Activated T-cell treated with anti-CD3 and anti-CD28 coated beads, Interleukin-2, amount 50 U/mL, for 72 hours (primary cell): ENCODE measurements at places on chromosomes 13 and 19. TPM values are rescaled to one million over a fixed set of nuclear protein-coding genes. Genes with fewer than 3 reads are reported as not detected.

Gene NLRP9
- not detected for total RNA-seq

Gene FDX2
- 16.3 TPM for total RNA-seq

Gene NRTN
- 2.7 TPM for total RNA-seq

DNA sequence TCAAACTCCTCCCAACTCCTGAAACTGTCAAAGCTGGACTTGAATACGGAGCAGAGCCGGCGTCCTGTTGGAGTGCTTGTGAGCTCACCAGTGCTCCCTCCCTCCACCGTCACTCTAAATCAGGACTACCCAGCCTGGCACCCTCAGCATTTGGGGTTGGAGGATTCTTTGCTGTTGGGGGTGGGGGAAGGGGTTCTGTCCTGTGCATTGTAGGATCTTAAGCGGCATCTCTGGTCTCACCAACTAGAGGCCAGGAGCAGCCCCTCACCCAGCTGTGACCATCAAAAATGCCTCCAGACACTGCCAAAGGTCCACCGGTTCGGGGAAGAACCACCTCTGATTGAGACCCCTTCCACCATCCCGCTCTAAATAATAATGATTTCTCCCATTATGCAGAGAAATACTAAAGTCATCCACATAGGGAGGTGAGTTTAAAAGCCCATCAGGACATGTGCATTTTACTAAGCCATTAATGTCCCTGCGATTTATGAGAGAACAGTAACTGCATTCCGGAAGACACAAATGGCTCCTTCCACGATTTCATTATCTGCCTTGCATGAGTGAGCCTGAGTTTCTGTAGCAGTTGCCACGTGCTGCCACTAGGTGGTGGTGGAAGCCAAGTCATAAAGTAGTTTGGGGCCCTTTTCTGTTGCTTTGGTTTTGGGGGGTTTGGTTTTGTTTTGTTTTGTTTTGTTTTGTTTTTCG lies 16.1 kb upstream of the USP29 start:
- peak; percentile 61 for DNase-seq

- DNase-seq: peak; percentile 85
These were observed 8.3 kb upstream of the CRX start for GRCh38 chr19:47813304-47813994.

DNA sequence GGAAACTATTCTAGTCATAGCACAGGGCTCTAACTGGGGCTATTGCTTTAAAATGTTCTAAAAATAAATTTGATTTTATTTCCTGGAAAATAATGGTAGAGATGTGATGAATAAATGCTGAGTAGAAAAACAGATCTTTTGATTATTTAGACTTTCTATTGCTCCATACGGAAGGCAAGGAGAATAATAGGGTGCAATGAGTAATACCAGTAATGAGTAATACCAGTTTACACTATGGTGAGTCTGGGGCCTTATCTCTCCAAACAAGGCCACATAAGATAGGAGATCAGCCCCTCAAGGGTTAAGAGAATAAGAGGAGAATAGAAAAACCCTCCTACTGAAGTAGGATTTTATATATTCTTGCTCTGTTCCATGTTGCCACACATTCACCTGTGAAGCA lies 390.4 kb downstream of the KLF5 start:
- DNase-seq: no peak

DNA sequence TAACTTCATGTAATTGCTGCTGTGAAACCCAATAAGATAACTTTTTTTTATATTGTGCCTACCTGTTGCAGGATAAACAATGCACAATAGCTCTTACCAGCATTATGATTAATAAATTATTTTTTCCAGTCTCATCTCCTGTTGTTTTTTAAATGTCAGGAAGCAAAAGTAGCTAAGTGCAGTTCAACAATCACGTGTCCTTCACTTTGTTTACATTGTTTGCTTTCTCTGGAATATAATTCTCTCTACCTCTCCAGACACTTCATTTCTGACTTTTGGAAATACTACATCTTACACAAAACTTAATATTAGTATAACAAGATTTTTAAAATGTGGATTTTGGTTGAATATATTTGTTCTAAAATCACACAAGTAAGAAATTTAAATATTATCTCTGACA lies 1359.4 kb downstream of the SLITRK1 start:
- no peak for DNase-seq

DNA sequence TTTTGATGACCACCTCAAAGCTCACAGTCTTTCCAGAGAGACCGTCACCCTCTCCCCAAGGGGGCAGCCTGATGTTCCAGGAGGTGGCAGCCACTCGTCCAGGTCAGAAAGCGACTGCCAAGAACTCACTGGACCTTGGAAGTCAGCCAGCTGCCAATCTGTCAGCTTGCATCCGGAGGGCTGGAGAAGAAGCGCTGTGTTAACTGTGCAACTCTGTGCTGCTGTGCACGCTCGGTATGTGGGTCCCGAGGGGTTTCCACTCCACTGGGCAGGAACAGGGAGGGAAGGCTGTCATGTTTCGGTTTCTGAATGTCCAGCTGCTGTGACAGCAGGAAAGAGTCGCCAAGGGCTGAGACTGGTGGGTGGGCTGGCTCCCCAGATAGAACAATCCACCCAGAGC lies 89.2 kb downstream of the CACNA1A start:
- DNase-seq: no peak

DNA sequence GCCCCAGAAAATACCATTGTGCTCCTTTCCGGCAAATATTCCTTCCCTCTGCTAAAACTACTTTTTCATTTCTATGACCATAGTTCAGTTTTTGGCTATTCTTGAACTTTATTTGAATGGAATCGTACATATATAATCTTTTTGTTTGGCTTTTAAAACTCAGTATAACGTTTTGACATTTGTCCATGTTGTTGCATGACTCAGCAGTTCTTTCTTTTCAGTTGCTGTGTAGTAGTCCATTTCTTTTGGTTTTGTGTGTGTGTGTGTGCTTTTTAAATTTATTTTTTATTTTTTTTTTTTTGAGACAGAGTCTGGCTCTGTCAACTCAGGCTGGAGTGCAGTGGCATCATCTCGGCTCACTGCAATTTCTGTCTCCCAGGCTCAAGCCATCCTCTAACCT lies 35.0 kb downstream of the ITM2B start:
- DNase-seq: no peak

GRCh38 chr13:44932171-44932849 lies 57.0 kb downstream of the NUFIP1 start:
- no peak for DNase-seq

- DNase-seq: no peak
These were observed 20.8 kb upstream of the C19orf12 start for GRCh38 chr19:29735829-29736228.

DNA sequence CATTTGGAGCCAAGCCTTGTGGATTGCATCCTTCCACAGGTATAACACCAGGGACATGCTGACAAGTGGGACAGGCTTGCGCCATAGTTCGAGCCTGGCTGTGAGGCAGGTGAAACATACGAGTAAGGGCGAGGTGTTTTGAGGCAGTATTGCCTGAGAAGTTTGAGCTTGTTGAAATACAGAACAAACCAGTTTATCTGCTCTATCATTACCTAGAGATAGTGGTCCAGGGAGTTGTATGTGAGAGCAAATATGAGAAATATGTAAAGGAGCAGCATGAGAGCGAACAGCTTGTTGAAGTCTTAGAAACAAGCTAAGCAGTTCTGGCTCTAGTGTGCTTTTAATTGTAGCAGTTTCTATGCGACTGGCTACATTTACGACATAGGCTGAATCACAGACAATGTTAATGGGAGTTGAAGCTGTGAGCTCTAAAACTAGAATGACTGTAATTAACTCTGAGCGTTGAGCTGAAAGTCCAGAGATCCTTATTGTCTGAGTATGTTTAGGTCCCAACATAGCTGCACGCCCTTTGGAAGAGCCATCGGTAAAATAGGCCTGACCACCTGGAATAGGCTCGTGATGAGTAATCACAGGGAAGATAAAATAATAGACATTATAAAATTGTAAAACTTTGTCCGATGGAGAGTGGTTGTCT lies 8.2 kb downstream of the ZNF439 start:
- DNase-seq: no peak

- no peak for DNase-seq
These were observed 13.0 kb downstream of the ZIC2 start for GRCh38 chr13:99994638-99995020.

GRCh38 chr19:3073159-3073563 lies 10.9 kb upstream of the TLE5 start:
- DNase-seq: no peak

DNA sequence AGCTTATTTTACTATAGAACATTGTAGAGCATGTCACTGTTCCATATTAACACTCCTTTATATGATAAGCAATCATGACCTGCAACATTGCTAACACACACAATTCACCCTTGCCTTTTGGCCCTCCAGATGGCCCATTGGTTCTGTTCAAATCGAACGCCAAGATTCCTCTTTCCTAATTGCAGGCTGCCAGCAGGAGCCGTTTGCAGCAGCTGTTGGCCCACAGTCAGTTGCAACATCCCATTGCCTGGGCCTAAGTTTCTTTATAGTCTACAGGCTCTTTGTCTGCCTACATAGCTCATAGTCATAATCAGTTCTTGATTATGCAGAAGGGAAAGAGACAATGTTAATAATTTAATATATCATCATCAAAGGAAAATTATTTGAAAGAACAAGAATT lies 37.6 kb downstream of the KCTD12 start:
- DNase-seq: no peak

GRCh38 chr19:41248895-41249294 lies 15.3 kb upstream of the HNRNPUL1 start:
- no peak for DNase-seq

DNA sequence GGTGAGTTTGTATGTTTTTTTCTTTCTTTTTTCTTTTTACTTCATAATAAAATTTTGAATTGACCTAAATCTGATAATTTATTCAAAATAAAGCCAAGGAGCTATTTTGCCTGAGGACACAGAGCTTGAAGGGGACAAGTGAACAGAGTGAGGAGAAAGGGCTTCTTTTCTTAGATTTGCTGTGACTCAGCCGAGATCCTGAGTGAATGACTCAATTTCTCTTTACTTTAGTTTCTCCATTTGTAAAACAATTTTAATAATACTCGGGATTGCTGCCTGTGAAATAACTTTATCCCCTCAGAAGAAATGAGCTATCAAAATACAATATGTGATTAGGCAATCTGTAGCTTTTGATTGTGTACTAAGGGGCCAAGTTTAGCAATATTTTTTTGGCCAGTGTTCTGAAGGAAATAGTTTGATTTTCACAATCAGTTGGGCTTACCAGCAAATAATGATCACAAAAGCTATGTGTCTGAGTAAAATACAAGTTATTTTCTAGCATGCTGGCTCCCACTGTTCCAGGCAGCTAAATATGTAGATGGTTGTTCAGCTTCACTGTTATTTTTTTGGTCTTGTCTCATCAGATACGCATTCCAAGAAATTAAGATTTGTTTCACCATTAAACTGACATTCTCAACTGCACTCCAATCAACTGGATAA lies 437.5 kb downstream of the FGF9 start:
- no peak for DNase-seq
